ENCODE measurements at places on chromosomes 1 and 21.

- peak; percentile 4 for DNase-seq
These were observed 29.1 kb downstream of the PRRX1 start for GRCh38 chr1:170692866-170693575.

- DNase-seq: no peak
These were observed 7.0 kb upstream of the POU3F1 start for GRCh38 chr1:38053416-38054091.

DNA sequence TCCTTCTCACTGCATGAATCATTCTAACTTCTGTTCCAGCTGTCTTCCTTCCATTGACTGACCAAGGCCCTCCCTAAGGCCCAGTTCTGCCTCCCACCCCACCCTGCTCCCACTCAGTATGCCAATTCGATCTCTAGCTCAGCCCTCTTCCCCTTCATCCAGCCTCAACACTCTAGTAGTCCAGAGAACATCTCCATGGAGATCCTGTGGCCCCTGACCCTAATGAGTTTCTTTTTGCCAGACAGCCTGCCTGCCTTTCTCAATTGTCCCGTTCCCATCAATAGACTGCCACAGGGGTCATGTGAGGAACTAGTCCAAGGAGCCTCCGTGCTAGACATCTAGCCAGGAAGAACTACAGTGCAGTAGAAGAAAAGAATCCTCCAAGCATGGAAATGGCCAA, 26.4 kb downstream of the RRAGC start:
- no peak for DNase-seq

DNA sequence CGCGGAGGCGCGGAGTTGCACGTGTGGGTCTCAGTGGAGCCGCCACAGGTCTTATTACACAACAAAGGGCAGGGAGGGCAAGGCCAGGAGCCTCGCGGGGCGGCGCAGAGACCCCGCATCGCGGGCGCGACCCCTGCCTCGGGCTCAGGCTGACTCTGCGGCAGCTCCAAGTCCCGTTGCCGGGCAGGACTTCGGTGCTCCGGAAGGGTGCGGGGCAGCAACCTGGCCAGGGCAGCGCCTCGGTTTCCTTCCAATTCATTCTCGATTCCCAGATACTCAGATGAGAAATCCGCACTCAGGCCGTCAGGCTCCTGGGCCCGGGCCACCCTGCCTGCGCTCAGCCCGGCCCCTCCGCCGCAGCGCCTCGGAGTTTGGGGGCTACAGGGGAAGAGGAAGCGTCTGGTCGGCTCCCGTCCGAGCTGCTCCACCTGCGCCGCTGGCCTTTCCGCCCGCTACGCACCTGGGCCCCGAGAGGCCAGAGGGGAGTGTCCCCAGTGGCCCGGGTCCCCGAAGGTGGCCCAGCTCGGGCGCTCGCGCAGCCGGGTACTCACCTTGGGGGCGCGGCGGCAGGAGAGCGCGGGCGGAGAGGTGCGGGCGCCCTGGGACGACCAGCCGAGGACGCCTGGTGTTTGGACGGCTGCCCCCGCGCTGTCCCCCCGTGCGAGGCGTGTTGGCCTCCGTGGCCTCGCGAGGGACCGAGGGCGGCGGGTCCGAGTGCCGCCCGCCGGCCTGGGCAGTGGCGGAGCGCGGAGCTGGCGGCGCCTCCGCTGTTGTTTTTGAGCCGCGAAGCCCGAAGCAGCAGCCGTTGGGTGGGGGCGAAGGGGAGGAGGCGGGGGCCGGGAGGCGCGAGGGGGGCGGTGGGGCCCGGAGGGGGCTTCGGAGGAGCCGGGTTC, 1.1 kb upstream of the PRDM16 start:
- no peak for DNase-seq

DNA sequence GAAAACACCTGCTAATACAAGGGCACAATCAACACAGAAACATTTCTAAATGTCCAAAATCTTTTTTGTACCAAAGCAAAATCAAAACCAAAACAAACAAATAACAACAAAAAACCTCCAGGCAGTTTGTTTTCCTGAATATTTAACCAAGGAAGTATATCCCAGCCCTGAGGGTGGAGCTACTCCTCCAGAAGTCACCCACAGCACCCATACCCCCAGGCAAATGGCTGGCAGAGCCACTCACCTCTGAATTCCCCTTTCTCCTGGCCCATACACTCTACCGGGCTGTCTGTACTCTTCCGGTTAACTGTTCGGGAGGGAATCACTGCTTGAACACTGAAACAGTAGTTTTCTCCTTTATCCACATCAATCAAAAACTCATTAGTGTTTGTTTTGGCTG, 9.5 kb downstream of the F3 start:
- peak; percentile 28 for DNase-seq

- DNase-seq: no peak
These were observed 29.9 kb upstream of the POU3F1 start for GRCh38 chr1:38076455-38076854.

GRCh38 chr21:42317826-42318746, 2.9 kb upstream of the TFF3 start:
- no peak for DNase-seq

- DNase-seq: no peak
These were observed 175.7 kb downstream of the PSMG1 start for GRCh38 chr21:39007532-39007931.
